Right ventricle myocardium inferior (tissue), 1 donor: ENCODE measurements at places on chromosomes 3 and 15. TPM values are rescaled to one million over a fixed set of nuclear protein-coding genes. Genes with fewer than 3 reads are reported as not detected.

DNA sequence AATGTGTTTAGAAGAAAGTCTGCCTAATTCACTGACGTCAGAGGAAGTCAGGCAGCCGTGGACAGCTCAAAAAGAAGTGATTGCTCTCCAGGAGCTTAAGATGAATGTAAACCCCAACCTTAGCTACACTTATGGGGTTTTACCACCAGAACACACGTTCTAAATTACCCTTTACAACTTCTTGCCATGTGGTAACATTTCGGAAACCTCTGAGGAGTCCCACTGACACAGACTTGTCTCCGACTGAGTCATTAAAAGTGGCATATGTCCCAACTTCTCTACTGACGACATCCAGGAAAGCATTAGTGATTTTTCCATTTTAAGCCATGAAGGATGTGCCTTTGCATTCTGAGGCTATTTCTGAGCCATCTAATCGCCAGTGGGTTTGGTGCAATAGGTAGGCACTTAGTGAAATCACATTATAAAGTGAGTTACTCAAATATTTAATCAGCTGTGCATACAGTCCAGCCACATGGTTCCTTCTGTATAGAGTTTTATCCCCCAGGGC lies 32.4 kb downstream of the C2CD4A start:
- no peak for DNase-seq

DNA sequence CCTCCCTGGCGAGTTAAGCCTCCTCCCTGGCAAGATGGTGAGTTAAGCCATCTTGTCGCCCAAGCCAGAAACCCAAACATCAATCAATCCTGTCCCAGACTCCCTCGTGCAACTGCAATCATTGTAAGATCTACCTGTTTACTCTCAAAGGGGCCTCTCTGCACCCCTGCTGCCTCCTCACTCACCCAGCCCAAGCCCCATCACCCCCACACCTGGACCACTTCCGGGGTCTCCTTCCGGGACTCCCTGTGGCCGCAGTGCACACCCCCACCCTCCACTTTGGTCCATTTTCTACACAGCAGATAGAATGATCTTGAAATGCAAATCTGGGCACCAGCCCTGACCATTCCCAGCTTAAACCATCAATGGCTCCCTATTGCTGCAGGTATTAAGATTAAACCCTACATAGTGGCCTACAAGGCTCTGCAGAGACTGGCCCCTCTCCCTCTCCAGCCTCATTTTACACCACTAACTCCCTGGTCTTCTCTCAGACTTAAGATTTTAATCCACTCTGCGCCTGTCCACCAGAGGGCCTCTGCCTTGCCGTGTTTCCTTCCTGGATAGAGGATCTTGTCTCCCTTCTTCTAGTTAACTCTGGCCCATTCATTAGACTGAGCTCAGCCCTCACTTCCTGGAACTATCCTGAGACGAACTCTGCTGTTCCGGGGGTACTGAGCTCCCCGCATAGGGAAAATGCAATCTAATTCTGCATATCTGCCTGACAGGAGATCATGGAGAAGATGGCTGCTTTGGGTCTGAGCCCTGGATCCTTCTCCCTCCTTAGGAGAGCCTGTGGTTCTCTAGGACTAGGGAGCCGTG lies 41.9 kb upstream of the SLC6A1 start:
- DNase-seq, result no peak

The MOBP gene
- not detected for total RNA-seq

The MCTP2 gene
- 1.2 TPM for total RNA-seq

GRCh38 chr15:66843581-66843980 lies 141.5 kb downstream of the SMAD6 start:
- DNase-seq, result no peak

GRCh38 chr3:47010111-47010712 lies 30.7 kb downstream of the NBEAL2 start:
- DNase-seq, result no peak

- DNase-seq, result peak; percentile 93
Observed at GRCh38 chr3:197750396-197750831, 731 bp downstream of the FYTTD1 start.

DNA sequence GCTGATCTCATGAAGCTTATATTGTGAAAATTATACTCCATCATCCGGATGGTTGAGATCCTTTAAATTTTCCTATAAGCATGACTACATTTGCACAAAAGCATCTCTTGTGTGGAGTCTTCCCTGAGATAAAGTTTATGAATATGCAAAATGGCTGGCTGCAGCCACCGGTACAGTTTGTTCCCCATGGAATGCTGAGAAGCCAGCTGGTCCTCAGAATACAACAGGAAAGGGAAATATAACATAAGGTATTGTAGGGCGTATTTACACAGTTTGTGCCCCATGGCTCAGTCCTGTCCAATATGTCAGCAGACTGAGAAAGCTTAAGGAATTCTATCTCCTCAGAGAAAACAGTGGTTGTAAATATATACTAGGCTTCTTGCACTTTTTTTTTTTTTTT lies 468.6 kb downstream of the CNTN6 start:
- DNase-seq, result no peak

The PTH1R gene
- total RNA-seq, result 12.7 TPM

The ITGA11 gene
- total RNA-seq, result 32.6 TPM

The GREM1 gene
- not detected for total RNA-seq

GRCh38 chr3:66536791-66537190 lies 36.0 kb upstream of the LRIG1 start:
- no peak for DNase-seq

The RPLP1 gene
- total RNA-seq, result 1,256 TPM

The GRIP2 gene
- 39.3 TPM for total RNA-seq

- no peak for DNase-seq
Observed at GRCh38 chr3:4726549-4726948, 233.4 kb downstream of the ITPR1 start.

DNA sequence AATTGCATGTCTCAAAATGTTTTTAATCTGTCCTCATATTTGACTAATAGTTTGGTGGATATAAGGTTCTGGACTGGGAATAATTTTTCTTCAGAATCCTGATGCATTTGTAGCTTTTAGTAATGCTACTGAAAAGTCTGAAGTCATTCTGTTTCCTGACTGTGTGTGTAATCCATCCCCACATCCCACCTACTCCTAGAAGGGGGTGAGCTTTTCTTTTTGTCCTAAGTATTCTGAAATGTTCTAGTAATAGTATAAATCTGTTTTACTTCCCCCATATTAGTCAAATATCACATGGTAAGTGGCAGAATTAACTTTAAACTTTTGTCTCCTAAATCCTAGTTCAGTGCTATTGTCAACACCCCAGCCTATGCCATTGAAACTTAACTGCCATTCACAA lies 162.8 kb downstream of the GREM1 start:
- DNase-seq, result no peak
